Amygdala (tissue), 56 donors: ENCODE measurements at places on chromosomes 4 and X.

DNA sequence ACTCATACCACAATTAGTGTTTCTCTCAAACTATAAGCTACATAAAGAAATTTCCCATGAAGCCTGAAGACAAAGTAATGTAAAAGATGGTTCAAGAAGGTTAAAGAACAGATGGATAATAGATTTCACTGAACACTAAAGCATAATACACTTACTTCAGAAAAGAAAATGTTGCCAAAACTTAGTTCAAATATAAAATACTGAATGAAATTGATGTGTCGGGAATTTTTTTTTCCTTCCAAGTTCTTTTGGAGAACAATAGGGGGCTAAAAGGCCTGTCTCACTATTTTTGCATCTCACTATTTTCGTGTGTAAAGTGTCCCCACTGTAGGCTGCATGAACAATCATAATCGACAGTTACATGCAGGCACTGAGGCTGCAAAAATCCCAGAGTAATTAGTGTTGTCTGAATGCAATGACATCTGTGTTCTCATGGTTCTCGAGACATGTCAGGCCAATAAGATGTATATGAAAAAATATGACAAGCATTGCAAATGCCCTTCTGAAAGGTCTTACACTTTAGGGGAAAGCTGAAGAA lies 11.9 kb upstream of the MAB21L2 start:
- no peak for DNase-seq

- DNase-seq = no peak
Measured at GRCh38 chrX:129823115-129823514, 20.6 kb downstream of the ZDHHC9 start.

- DNase-seq = no peak
Measured at GRCh38 chr4:98996056-98996764, 689 bp downstream of the METAP1 start.

DNA sequence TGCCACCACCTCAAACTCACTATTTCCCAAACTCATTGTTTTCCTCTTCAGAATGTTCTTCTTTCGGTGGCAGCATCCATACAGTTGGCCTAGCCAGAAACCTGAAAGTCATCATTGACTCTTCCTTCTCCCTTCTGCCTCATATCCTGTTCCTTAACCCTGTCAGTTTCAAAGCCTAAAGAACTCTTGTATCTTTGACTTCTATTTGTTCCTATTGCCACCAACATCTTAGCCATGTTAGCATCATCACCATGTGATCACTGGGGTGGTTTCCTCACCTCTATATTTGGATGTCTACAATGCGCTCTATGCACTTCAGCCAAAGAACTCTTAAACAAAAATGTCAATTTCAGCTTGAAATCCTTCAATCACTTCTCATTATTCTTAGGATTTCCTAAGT lies 29.0 kb downstream of the DDX60L start:
- no peak for DNase-seq

DNA sequence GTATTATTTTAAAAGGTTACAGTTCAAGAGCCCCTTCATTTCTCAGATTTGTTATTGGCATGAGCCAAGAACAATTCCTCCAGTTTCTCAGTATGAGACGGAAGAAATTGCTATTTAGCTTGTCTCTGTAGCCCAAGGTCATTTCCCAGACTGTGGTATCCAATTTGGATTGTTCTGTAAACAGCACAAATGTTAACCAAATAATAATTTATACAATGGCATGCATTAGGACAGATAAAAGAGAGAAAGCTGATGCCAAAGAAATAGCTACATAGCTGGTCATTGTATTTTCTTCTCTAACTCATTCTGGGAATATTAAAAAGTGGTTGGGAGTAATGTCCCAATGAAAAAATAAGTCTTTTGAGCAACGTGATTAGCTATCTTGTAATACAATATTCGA lies 134.6 kb upstream of the NPY2R start:
- DNase-seq = no peak

- no peak for DNase-seq
Measured at GRCh38 chrX:17525762-17526555, 151.0 kb downstream of the NHS start.

GRCh38 chr4:183411291-183411861 lies 33.1 kb upstream of the CDKN2AIP start:
- no peak for DNase-seq

GRCh38 chrX:16702700-16703599 lies 9.5 kb downstream of the CTPS2 start:
- no peak for DNase-seq

DNA sequence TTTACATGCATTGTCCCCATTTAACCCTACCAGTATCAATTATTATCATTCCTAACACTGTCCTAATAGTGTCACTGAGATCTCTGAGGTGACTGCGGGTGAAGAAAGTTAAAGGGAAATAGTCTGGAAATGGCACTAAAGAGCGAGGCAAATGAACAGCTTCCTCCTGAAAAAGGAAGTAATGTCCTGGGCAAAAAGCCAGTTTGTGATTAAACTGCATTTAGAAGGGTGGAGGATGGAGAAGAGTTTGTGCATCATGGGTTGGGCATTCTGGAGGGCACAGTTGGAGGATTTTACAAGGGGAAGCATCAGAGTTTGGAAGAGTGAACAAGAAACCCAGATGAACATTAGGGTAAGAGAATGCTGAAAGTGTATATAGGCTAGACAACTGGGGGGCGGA lies 60.5 kb upstream of the SLC25A4 start:
- DNase-seq = no peak

DNA sequence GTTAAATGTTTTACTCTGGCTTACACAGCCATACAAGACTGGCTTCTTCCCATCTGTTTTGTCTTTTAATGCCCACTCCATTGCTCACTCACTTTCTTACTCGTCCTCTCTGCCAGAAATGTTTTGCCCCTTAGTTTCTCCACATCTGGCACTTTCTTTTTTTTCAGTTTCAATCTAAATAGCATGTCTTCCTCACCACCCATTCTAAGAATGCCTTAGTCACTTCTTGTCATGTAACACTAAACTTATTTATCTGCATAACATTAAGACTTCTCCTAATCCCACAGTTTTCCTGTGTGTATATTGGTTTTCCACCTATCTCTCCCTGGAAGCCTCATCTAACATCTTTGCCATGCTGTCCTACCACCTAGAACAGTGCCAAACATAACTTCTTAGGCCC lies 119.3 kb downstream of the ADAMTS3 start:
- DNase-seq = no peak

DNA sequence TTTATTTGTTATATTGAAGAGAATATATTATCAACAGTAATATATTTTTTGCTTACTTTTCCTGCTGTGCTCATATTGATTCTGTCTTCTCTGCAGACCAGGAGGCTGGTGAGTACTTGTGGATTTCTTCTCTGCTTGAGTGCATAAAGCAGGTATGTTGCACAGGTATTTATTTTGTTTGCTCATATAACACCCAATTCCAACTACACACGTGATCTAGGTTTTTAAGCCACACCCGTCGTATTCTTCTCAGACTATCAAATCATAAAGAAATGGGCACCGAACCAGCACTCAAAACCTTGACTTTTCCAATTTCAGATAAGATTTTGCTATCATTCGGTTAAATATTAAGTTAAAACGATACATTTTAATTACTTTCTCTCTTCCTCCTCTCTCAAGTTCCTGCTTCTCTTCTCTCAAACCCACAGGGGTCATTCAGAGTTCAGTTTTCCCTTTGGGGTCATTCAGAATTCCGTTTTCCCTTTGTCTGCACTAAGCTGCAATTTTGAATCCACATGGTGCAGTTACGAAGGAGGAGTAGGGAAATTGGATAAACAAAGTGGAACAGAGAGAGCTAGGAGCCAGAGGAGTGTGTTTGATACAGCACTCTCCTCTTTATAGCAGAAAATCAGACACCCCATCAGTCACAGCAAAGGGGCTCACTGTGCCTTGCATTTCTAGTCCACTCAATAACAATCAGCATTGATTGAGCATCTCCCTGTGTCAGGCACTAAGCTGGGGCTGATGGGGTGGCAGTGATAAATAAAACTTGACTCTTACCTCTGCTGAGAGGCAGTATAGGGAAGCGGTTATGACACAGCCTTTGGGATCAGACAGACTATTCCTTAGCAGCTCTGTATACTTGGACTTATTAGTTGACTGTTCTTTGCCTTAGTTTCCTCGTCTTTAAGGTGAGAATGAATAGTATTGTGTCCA lies at the start of gene ADH1C:
Gene ADH1C (minus strand): TSS at position 145 of the 936 bp plus-strand sequence. CDS start 71 bp downstream, at position 74.
- DNase-seq = no peak

DNA sequence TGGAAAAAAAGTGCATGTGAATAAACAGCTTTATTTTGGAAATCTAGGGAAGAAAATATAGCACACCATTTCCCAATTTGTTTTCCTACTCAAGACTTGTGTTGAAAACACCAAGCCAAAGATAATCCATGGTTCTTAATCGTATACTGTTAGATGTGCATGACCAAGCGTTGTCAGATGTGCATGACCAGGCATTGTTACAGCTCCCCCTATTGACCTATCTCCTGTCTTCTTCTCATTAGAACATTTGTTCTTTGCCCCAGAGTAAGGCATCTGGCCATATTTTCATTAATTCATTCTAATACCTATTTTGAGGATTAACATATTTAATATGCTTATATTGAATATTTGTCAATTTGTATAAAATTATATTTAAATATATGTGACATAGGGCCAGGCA lies 14.4 kb upstream of the VCX start:
- DNase-seq = no peak

DNA sequence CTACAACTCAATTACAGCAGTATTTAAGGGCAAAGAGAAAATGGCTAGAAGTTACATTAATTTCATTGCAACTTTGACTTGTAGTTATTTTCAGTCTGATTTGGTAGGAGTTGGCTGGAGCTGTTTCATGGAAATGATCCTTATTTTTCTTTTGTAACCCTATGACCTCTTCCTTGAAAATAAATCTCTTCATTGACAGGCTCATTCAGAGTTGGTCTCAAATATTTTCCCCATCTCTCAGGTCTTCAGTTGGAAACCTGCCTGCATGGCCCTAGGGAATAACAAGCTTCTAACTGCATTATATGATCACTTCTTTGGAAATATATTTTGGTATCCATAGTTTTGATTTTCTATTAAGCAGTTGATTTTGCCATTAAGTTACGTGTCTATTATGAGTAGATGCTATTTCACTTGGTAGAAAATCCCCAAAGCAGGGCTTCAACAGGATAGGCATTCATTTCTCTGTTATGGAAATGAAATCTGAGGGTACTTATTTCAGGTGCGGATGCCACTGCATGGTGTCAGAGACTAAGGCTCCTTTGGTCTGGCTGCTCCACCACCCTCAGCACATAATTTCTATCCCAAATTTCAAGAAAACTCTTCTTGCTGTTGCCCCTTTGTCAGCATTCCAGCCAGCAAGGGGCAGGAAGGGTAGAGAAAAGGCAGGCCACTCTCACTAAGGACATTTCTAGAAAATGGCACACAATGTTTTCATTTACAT lies 502.5 kb downstream of the SPRY1 start:
- DNase-seq = no peak

GRCh38 chr4:808860-809570 lies 16.9 kb downstream of the CPLX1 start:
- no peak for DNase-seq

DNA sequence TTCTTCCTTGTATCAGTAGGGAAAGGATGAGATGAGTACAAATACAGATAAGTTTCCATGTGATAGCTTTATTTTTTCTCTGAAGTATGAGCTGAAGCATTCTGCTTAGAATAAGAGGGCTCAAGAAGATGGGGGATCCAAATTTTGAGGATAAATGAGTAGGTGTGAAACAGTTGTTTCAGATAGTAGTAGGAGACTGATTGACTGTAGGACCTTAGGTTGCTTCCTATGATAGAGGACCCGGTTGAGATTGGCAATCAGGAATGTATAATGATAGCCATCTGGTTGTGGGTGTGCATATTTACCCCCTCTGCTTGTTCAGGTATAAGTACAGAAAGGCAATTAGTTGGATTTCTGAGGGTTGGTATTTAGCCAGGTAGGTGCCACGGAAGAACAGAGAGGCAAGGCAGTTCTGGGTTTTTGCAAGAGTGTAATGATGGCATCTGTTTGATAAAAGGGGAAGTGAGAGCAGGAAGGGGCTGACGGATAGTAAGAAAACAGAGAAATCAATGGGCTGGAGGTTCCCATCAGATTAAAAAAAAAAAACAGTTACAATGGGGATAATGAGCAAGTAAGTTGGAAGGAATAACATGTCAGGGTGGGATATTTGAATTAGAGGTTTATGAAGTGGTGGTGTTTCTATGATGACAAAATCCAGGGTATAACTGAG lies 13.7 kb downstream of the OCRL start:
- DNase-seq = no peak

- no peak for DNase-seq
Measured at GRCh38 chrX:39823854-39824253, 273.9 kb downstream of the BCOR start.

GRCh38 chr4:182272151-182272550 lies 28.9 kb downstream of the TENM3 start:
- no peak for DNase-seq

- no peak for DNase-seq
Measured at GRCh38 chr4:78446619-78447018, 105.0 kb upstream of the ANXA3 start.

DNA sequence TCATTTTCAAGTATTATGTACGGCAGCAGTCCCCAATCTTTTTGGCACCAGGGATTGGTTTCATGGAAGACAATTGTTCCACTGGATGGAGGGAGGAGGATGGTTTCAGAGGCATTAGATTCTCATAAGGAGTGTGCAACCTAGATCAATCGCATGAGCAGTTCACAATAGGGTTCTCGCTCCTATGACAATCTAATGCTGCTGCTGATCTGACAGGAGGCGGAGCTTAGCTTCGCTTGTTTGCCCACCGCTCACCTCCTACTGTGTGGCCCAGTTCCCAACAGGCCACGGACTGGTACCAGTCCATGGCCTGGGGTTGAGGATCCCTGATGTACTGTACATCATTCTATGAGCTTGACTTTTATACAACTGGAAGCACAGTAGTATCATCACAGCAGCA lies 48.4 kb downstream of the SMIM20 start:
- DNase-seq = no peak

- no peak for DNase-seq
Measured at GRCh38 chr4:74268643-74269042, 39.6 kb upstream of the EPGN start.

- no peak for DNase-seq
Measured at GRCh38 chr4:142944565-142944964, 98.5 kb upstream of the INPP4B start.

- DNase-seq = no peak
Measured at GRCh38 chr4:129863206-129863605, 767.3 kb downstream of the C4orf33 start.

- DNase-seq = no peak
Measured at GRCh38 chrX:121150217-121150616, 102.8 kb downstream of the GLUD2 start.

GRCh38 chr4:88012647-88013046 lies 5.2 kb downstream of the PKD2 start:
- DNase-seq = no peak

DNA sequence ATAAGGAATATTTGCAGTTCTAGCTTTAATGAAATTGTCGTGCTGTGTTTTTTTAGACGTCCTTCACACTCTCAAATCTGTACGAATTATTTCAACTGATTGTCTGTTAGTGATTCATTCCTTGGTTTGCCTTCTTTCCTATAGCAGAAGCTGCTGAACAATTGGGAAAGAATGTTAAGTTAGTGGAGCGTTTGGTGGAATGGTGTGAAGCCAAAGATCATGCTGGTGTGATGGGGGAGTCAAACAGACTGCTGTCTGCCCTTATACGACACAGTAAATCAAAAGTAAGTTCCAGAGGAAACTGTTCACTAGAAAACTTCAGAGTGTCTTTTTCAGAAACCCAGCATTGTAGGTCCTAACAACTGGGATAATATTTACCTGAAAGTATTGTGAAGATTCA lies 159.9 kb downstream of the RAP1GDS1 start:
- DNase-seq = no peak

- no peak for DNase-seq
Measured at GRCh38 chr4:68342134-68342533, 7.8 kb downstream of the YTHDC1 start.

GRCh38 chr4:176323511-176324160 lies 3.9 kb downstream of the SPCS3 start:
- DNase-seq = no peak
